ENCODE measurements at places on chromosomes 1 and 21.

- DNase-seq, result no peak
Observed at GRCh38 chr21:16676391-16676790, 836.5 kb upstream of the CXADR start.

GRCh38 chr1:31939484-31940329, 1.5 kb upstream of the PTP4A2 start:
- peak; percentile 51 for DNase-seq

- no peak for DNase-seq
Observed at GRCh38 chr1:7684132-7684531, 87.0 kb upstream of the VAMP3 start.

DNA sequence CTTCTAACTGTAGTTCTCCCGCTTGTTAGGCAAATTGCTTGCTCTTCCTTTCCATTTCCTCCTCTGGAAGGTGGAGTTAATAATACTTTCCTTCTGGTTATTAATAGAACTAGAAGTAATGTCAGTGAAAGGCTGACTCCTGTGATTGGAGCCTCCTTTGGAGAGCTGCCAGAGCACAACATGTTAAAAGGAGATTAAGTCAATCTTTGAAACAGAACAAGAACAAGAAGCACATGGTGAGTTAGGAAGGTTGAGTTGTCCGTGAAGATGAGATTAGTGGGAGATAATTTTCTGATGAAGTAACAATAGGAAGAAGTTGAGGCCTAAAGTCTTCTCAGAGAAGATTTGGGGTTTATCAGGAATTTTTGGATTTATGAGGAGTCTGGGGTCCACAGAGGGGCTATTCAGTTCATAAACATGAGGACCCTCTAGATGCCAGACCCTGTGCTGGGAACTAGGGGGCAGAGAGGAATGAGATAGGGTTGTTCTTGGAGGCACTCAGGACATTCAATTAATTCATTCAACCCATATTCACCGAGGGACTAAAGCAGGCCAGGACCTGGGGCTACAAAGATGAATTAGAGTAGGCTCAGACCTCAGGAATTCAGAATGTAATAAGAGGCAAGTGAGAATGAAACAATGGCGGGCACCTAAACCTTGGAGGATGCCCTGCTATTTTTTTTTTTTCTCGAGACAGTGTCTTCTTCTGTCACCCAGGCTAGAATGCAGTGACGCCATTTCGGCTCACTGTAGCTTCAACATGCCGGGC, 40.7 kb upstream of the DHCR24 start:
- DNase-seq, result no peak

DNA sequence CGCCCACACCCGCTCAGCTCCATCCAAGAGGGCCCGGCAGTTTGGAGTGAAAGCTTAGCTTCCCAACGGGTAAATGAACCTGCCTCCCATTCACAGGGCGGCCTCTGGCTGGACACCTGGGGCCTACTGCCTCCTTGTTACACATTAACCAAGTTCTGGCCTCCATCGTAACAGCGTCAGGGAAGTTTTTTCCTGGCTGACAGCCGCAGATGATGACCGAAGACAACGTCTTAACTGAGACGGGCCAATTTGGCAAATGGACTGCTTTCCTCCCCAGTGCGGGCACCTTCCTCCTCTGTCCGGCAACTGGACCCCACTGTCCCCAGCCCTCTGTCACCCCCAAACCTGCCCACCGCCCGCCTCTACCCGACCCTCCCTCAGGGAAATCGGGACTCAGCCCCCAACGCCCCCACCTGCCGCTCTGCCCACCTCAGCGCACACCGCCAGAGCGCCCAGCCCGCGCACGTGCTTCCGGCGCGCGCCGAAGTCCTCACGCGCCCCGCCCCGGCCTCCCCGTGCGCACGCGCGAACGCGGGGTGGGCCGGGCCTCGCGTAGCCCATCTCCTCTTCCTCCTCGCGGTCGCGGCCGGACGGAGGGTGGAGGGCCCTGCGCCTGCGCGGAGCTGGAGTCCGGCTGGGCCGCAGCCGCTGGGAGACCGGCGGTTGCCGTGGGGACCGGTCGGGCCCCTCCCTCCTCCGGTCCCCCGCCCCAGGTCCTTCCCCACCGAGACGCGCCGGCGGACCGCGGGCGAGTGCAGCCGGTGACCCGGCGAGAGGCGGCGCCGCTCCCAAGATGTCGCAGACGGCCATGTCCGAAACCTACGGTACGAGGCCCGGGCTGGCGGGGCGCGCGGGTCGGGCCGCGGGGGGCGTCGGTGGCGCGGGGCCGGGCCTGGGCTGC, at the start of gene RAB4A:
Gene RAB4A, plus strand, starts transcription at position 565 of the 901 bp plus-strand sequence. Its CDS starts 229 bp downstream, at position 794.
- DNase-seq, result peak; percentile 65

DNA sequence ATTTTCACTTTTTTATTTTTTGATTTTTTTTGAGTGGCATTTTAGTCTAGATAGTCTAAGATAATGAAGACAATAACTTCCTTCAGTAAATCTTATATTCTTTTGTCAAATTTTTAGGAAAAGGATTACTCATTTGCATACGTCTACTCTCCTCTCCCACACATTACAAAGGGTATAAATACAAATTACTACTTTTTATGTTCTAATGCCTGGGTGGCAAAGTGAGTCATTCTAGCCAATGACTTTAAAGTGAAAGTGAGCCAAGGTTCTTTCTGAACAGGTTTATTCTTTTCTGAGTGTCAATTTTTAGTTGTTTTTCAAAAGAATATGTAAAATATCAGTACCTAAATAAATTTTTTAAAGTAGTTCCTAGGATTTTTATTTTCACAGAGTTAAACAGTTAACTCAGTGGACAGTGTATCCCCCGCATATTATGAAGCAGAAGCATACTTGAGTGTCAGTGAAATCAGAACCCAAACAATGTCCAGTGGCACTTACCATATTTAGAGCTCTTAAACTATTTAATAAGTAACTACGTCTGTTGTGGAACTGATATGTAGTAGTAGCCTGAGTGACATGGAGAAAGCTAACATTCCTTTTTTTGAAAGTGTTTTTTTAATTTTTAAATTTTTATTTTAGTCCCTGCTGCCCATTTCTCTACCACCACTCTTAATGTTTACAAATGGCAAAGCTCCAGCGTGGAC, 141.7 kb downstream of the PHTF1 start:
- no peak for DNase-seq

GRCh38 chr1:96510911-96511310, 210.7 kb upstream of the PTBP2 start:
- no peak for DNase-seq

GRCh38 chr1:200740571-200741208, 2.0 kb downstream of the CAMSAP2 start:
- no peak for DNase-seq

- no peak for DNase-seq
Observed at GRCh38 chr1:31259746-31260145, 20.1 kb upstream of the NKAIN1 start.

- peak; percentile 70 for DNase-seq
Observed at GRCh38 chr1:43227143-43227764, 42.5 kb upstream of the TMEM125 start.

GRCh38 chr1:198641501-198641900, 2.7 kb downstream of the PTPRC start:
- no peak for DNase-seq

DNA sequence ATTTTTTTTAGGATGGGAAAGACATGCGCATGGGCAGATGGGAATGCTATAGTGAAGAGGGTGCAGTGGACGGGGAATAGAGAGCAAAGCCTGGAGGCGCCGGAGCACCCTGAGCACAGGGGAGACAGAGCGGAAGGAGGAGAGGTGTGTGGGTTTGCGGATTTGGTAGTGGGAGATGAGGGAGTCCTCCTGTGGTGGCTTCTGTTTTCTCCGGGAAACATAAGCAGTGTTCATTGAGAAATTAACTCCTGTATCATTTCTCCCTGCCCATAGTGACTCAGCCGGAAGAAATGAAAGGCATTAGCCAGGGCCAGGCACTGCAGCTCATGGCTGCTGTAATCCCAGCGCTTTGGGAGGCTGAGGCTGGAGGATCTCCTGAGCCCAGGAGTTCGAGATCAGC, 4.7 kb upstream of the PTPRF start:
- no peak for DNase-seq

DNA sequence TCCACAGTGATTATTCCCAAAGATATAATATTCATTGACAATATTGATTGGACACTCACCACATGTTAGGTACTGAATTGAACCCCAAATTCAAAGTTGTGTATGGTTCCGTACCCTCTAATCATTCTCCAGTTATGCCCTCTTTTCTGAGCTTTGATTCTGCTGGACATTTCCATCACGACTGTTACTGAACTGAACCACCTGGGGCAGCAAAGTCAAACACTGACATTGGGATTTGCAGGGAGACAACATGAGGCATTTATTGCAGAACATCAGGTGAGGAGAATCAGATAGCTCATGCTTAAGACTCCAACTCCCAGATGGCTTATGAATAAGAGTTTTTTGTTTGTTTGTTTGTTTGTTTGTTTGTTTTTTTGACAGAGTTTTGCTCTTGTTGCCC, 420.9 kb downstream of the DISC1 start:
- DNase-seq, result no peak

GRCh38 chr1:3924825-3925220, 24.8 kb upstream of the C1orf174 start:
- DNase-seq, result no peak

- no peak for DNase-seq
Observed at GRCh38 chr1:64043976-64044375, 159.4 kb upstream of the UBE2U start.

GRCh38 chr1:36159614-36160387, 3.8 kb downstream of the MAP7D1 start:
- DNase-seq, result no peak

DNA sequence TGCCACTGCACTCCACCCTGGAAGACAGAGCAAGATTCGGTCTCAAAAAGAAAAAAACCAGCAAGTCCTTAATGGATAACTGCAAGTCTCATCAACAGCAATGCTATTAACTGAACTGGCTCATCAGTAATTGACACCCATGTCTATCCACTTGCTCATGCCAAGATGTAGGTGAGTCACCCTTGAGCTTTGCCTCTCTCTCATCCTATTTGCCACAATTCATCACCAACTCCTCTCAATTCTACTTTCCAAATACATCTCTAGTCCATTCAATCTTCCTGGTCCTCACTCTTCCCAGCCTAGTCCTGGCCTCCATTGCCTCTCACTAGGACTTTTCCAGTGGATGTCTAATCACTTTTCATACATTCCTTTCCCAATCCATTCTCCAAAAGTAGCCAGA, 103.7 kb upstream of the PRMT6 start:
- no peak for DNase-seq

- no peak for DNase-seq
Observed at GRCh38 chr1:235826102-235826854, 40.4 kb downstream of the LYST start.

DNA sequence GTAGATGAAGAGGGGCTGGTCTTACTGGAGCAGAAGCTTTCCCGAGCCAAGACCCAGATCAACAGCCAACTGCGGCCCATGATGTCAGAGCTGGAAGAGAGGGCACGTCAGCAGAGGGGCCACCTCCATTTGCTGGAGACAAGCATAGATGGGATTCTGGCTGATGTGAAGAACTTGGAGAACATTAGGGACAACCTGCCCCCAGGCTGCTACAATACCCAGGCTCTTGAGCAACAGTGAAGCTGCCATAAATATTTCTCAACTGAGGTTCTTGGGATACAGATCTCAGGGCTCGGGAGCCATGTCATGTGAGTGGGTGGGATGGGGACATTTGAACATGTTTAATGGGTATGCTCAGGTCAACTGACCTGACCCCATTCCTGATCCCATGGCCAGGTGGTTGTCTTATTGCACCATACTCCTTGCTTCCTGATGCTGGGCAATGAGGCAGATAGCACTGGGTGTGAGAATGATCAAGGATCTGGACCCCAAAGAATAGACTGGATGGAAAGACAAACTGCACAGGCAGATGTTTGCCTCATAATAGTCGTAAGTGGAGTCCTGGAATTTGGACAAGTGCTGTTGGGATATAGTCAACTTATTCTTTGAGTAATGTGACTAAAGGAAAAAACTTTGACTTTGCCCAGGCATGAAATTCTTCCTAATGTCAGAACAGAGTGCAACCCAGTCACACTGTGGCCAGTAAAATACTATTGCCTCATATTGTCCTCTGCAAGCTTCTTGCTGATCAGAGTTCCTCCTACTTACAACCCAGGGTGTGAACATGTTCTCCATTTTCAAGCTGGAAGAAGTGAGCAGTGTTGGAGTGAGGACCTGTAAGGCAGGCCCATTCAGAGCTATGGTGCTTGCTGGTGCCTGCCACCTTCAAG, 57.3 kb downstream of the LAMC2 start:
- no peak for DNase-seq
